ENCODE measurements at places on chromosomes 1 and 21. TPM values are rescaled to one million over a fixed set of nuclear protein-coding genes. Genes with fewer than 3 reads are reported as not detected.

GRCh38 chr1:241999026-241999425 is at the start of gene MAP1LC3C:
TSS of gene MAP1LC3C (minus strand) at chr1:241999098. CDS start at chr1:241999008, 90 bp downstream.
- DNase-seq = peak; percentile 54

The COA6 gene
- 24.0 TPM for total RNA-seq

The TMEM240 gene
- 0.35 TPM for total RNA-seq

DNA sequence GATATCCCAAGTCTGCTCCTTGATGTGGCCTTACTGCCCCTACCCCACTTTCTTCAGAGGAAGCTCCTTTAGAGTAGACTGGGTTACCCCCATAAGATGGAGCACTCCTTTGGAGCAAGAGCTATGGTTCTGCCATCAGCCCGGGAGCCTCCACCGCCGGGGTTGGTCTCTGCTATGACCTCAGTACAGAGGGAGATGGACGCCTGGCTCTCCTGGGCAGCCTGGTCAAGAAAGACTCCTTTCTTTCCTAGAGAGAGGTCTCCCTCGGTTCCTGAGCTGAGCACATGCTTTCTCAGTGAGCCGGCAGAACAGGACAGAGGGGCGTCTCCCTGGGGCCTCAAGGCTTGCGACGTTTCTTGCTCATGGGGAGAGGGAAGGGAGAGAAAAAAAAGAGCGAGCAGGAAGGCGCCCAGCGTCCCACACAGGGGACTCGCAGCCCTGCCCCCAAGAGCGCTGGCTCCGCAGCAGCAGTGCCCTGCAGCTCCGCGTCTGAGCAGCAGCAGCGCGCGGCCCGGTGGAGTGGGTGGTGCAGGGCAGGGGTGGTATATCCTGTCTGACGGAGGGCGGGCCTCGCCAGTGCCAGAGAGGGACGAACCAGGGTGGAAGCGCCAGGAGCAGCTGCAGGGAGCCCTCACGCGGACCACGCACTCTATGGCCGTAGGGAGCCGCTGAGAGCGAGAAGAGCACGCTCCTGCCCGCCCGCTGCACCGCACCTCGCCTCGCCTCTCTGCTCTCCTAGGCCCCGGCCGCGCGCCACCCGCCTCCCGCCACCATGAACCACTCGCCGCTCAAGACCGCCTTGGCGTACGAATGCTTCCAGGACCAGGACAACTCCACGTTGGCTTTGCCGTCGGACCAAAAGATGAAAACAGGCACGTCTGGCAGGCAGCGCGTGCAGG is at the start of gene PKP1:
Gene PKP1, plus strand, starts transcription at position 576 of the 899 bp plus-strand sequence. Its CDS starts 197 bp downstream, at position 773.
- no peak for DNase-seq

The HAO2 gene
- total RNA-seq = not detected

- no peak for DNase-seq
Observed at GRCh38 chr1:43883321-43883720, 50.3 kb upstream of the ARTN start.

The STK40 gene
- 34.5 TPM for total RNA-seq

- DNase-seq = peak; percentile 84
Observed at GRCh38 chr1:101291562-101292380, 55.0 kb downstream of the S1PR1 start.

DNA sequence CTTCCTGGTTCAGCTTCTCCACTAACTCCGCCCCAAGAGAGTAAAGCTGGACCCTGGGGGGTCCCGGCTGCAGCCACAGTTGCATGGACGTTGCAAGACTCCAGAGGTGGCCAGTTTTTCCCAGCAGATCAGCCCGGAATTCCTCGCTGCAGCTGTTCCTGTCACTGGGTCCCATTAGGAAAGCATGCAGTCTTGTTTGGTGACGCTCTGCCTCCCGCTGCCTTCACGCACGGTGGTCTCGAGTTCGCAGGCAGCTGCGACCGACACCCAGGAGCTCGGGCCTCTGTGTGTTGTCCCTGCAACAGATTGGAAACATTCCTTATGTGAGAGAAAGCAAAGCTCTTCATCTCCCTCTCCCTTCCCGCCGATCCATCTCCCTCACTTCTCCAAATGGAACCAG is 162.8 kb downstream of the PRDM16 start:
- DNase-seq = no peak

The DMBX1 gene
- total RNA-seq = not detected

DNA sequence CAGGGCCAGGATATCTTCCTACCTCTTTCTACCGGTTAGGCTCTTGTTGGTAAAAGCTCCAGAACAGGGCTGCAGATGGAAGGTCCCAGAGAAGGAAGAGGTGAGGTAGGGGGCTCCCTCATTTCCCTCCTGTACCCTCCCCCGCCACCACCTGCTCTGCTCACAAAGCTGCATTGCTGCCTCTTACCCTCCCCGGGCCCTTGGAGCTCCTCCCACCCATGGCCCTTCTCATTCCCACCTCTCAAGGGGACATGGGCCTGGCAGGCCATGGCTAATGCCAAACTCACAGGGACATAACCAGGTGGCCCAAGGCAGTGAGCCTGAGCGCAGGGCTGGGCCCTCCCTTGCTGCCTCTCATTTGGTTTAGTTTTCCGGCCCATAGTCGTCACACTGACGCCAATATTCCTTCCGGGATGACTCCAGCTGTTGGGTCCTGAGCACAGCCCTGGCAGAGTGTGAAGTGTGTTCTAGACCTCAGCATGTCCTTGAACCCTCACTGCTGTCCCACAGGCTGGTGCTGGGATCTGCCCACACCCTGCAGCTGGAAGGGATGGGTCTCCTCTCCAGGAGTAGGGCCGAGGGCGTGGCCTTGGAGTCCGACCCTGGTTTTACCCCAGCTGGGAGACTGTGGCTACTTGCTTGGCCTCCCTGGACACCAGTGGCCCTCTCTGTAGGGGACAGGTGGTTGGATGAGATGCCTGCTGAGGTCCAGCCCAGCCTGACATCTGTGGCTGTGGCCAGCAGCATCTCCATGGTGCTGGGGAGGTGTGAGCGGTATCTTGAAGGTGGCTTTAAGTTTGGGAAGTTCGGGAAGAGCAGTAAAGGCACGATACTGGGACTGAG is 104.6 kb downstream of the ARHGEF10L start:
- DNase-seq = no peak

The REN gene
- not detected for total RNA-seq

GRCh38 chr1:8846263-8846662 is 28.8 kb upstream of the RERE start:
- DNase-seq = no peak

The LIN9 gene
- total RNA-seq = 3.4 TPM

GRCh38 chr21:32279377-32279680 is 480 bp upstream of the MIS18A start:
- DNase-seq = no peak

- peak; percentile 48 for DNase-seq
Observed at GRCh38 chr21:42561762-42562650, 48.4 kb downstream of the SLC37A1 start.

- no peak for DNase-seq
Observed at GRCh38 chr21:25361097-25361496, 246.2 kb downstream of the MRPL39 start.

GRCh38 chr1:12772520-12772919 is 1.0 kb upstream of the PRAMEF12 start:
- DNase-seq = no peak

- DNase-seq = no peak
Observed at GRCh38 chr21:46211786-46212720, 16.5 kb downstream of the LSS start.

GRCh38 chr1:47183308-47184089 is 6.3 kb downstream of the PDZK1IP1 start:
- no peak for DNase-seq

The PALMD gene
- total RNA-seq = 0.20 TPM

DNA sequence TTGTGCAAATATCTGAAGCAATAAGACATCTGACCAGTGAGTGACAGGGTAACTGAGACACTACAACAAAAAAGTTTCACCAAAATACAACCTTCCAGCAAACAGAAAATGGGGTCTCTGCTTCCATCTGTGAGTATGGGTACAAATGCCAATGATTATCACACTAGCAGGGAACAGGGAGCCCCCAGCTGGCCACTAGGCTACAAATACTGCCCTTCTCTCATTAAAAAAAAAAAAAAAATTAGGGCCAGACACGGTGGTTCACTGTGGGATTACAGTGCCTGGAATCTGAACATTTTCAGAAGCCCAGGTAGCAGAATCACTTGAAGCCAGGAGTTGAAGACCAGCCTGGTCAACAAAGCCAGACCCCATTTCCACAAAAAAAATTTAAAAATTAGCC is 48.4 kb upstream of the EDARADD start:
- DNase-seq = peak; percentile 23

The IRF6 gene
- 30.3 TPM for total RNA-seq

GRCh38 chr1:7186382-7187111 is 401.3 kb downstream of the CAMTA1 start:
- DNase-seq = no peak

DNA sequence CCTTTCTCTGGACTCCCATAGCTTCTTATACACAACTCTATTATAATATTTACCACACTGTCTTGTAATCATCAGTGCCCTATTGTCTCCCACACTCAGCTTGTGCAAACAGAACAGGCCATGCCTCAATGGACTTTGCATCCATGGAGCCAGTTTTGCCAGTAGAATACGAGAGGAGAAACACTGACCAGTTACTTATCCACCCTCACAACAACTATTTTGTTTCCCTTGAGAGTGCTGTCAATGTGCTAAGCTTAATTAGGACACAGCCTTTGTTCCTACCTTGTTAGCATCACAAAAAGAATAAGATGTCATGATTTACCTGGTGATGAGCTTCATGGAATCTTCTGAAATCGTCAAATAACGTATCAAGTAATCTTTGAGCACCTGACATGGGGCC is 18.1 kb upstream of the LRRC52 start:
- DNase-seq = no peak

- DNase-seq = no peak
Observed at GRCh38 chr1:109626682-109627408, 7.2 kb downstream of the AMPD2 start.

GRCh38 chr1:236214761-236215160 is 67.0 kb downstream of the ERO1B start:
- no peak for DNase-seq

The KCNA3 gene
- not detected for total RNA-seq

The PPFIA4 gene
- total RNA-seq = 12.4 TPM

GRCh38 chr1:67896826-67897225 is 63.6 kb upstream of the GNG12 start:
- peak; percentile 59 for DNase-seq

The NBPF20 gene
- 13.5 TPM for total RNA-seq

All from renal cortical epithelial cell (primary cell).